GM12864 (cell line): ENCODE measurements at places on chromosomes 12 and 14.

- no peak for DNase-seq
Measured at GRCh38 chr12:12542964-12543363, 19.7 kb downstream of the DUSP16 start.

- DNase-seq, result no peak
Measured at GRCh38 chr14:24315807-24316596, 4.7 kb downstream of the LTB4R start.

GRCh38 chr14:105087963-105088811, 23.0 kb upstream of the GPR132 start:
- DNase-seq, result no peak

- DNase-seq, result no peak
Measured at GRCh38 chr14:103483600-103483999, 39.0 kb downstream of the CKB start.

DNA sequence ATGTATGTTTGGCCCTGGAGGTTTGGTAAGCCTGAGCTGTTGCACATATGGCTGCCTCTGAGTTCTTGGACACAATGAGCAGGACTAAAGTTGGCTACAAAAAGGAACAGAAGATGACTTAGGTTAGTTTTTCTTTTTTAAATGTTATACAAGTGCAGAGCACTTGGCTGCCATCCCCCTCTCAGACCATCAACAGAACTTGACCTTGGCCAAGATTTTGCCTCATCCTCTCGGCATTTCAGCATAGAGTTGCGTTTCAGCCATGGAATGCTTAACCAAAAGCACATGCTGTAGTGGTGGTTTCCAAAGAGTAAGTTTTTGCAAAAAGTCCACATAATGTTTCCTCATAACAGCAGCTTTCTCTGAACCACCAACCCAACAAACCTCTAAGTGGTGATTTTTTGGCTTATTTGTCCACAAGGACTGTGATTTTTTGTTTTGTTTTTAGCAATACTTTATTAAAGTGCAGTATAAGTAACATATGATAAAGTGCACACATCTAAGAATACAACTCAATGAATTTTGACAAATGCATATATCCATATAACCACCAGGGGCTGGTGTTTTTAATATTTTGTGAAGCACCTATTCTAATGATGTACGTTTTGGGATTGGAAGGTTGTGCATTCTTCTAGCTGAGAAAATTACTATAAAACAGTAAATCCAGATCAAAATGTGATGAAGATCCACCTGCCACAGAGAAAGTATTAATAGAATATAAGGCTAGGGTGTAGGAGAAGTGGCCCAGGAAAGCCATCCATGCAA, 12.1 kb upstream of the GALNT16 start:
- no peak for DNase-seq

- DNase-seq, result no peak
Measured at GRCh38 chr12:119659289-119659897, 8.5 kb upstream of the PRKAB1 start.

- no peak for DNase-seq
Measured at GRCh38 chr14:72894623-72895378, 900 bp upstream of the DPF3 start.

DNA sequence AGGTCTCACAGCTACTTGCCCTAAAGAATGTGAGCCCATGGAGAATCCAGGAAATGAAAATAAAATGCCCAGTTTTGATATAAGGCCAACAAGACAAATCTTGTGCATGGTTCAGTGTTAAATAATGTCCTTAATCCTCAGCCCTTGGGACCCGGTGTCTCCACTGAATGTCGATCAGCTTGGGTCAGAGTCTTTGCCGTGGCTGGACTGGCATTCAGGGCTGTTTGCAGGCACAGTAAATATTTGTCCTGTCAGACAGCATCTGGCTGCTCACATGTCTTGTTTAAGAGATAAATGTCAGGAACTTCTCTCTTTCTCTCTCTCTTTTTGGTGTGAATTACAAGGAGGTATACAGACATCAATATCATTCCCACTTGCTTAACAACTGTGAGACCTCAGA, 452.5 kb downstream of the FUT8 start:
- DNase-seq, result no peak

DNA sequence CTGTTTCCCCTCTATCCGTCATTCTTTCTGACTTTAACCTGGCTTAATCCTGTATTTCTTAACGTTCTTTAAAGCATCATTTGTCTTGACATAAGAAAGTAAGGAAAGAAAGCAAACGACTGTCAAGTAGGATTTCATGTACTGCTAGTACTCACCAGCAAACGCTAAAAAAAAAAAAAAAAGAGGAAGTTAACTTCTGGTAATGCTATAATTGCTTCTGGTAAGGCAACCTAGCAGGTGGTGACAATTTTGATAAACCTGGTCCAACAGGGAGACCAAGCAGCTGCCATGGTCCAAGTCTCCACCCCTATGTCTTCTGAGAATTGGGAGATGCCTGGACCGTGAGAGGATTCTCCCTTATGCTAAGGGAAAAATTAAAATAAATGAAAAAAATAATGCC, 306.6 kb downstream of the DAD1 start:
- DNase-seq, result no peak

DNA sequence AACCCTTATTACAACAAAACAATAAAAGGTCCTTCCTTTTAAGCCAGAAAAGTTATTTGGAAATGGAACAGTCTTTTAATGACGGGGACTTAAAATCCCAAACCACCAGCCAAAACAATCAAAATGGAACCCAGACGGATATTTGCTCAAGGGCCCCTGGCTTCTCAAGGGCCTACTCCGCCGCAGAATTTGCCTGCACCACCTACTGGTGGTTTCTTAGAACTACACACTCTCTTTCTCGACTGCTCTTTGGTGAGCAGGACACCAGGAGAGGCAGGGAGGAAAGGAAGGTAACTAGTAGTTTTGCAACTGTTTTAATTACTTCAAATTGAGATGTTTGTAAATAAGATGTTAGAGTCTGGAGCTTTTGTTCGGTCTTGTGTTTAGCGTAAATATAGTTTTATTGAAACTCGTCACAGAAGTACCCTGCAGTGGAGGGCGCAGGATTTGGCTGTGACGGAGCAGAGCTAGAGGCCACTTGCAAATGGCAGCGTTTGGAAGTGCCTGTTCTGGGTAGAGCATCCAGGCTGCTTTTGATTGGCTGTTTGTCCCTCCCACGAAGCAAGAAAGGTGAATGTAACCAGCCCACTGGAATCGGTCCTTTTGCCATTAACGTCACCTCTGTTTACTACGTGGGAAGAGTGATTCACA, 238.5 kb downstream of the CACNA1C start:
- DNase-seq, result peak; percentile 35

GRCh38 chr12:42854208-42854607, 264.7 kb upstream of the PRICKLE1 start:
- no peak for DNase-seq

GRCh38 chr14:84807673-84808072, 722.3 kb upstream of the FLRT2 start:
- DNase-seq, result no peak

- DNase-seq, result peak; percentile 2
Measured at GRCh38 chr12:59472273-59472672, 123.6 kb upstream of the SLC16A7 start.

DNA sequence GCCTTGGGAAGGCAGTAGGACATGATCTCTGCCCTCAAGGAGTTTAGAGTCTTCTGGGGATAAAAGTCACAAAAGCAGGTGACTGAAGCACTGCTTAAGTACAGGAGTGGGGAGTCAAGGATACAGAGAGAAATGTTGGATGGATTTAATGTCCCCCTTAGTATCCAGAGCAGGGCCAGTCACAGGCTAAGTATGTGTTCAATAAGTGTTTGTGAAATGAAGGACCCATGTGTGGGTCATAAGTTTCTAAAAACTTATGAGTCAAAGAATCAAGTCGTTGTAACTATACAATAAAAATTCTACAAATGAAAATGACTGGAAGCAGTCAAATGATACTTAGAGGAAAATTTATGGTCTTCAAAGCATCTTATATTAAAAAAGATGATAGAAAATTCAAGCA, 25.1 kb downstream of the KRT80 start:
- no peak for DNase-seq

DNA sequence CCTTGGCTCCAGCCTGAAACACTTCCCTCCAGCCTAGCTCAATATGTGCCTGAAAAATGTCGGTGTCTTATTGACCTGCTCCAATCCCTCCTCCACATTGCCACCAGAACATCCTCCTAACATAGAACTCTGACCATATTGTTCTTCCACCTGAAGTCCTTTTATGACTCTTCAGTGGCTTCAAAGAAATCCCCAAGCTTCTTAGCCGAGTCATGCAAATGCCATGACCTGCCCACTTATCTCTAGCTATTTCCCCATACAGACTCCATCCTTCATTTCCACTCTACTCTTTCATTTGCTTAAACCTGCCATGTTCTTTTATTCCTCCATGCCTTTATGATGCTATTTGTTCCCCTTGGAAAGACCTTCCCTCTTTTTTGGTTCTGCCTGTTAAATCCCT, 568.6 kb downstream of the ETNK1 start:
- DNase-seq, result no peak

GRCh38 chr12:50845021-50845647, 2.4 kb downstream of the TMPRSS12 start:
- DNase-seq, result no peak

DNA sequence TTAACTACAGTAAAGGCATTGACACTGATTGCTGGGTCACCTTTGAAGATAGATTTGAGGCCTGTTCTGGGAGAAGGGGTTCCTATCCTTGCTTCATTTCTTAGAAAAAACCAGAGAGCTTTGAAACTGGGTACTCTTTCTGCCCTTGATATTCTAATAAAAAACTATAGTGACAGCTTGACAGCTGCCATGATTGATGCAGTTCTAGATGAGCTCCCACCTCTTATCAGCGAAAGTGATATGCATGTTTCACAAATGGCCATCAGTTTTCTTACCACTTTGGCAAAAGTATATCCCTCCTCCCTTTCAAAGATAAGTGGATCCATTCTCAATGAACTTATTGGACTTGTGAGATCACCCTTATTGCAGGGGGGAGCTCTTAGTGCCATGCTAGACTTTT, 36.4 kb downstream of the CAND1 start:
- DNase-seq, result no peak

DNA sequence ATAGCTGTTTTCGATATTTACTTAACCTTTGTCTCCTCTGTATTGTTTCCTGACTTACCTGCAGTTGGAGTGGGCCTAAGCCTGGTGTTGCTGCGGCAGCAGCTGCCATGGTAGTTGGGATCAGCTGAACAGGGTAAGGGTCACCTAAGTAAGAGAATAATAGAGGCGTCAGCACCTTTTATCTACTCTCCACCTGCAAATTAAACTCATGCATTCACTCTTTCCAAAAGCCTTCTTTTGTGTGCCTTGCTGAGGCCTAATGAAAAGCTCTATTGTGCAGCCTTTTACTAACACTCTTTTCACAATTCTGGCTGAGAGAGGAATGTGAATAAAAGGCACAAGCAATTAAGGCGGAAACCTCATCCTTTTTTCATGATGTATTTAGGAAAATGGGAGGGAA, 308.7 kb downstream of the SOX5 start:
- no peak for DNase-seq

DNA sequence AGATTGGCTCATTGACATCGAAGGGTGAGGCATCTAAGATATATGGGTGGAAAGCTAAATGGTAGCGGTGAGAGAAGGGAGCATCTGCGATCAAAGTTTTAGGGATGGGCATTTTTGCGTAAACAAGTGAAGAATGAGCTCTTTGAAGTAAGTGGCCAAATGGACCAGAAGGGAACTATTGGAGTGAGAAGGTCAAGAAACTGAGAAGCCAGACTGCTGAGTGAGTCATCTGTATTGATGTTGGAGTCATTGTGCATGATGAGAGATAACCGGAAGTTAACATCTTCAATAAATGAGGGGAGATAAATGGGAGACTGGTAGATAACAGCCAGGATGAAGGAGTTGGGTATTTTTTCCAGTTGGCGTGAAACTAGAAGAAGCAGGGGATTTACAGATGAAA, 271.9 kb upstream of the PDE3A start:
- DNase-seq, result no peak

DNA sequence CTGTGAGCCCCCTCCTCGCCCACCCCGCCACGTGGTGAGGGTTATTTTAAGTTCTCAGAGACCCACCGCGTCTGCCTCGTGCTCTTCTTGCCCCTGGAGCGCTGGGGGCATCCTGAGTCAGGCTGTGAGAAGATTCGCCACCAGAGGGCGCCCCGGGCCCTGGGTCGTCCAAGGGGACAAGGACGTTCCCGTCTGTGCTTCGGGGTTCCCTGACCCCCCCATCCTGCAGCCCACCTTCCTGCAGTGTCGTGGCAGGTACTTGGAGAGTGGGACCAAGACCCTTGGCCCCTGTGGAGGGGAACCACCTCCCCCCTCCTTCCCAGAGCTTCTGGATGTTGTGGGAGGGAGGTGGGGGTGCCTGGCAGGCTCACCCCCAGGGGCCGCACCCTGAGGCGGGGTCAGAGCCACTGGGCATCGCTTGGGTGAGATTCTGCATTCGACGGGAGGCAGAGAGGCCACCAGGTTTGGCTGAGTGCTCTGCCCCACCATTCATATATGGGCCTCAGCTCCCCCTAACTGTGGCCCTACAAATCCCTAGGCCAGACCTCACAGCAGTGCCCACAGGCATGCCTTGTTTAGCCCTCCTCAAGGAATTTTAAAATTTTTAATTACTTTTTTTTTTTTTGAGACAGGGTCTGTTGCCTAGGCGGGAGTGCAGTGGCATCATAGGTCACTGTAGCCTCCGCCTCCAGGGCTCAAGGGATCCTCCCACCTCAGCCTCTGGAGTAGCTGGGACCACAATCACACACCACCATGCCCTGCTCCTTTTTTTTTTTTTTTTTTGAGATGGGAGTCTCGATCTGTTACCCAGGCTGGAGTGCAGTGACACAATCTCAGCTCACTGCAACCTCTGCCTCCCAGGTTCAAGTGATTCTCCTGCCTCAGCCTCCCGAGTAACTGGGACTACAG, 17.0 kb downstream of the RHOF start:
- DNase-seq, result no peak

GRCh38 chr14:47392326-47392725, 283.1 kb downstream of the MDGA2 start:
- DNase-seq, result no peak

- DNase-seq, result no peak
Measured at GRCh38 chr14:27712364-27712763, 1054.2 kb upstream of the FOXG1 start.

DNA sequence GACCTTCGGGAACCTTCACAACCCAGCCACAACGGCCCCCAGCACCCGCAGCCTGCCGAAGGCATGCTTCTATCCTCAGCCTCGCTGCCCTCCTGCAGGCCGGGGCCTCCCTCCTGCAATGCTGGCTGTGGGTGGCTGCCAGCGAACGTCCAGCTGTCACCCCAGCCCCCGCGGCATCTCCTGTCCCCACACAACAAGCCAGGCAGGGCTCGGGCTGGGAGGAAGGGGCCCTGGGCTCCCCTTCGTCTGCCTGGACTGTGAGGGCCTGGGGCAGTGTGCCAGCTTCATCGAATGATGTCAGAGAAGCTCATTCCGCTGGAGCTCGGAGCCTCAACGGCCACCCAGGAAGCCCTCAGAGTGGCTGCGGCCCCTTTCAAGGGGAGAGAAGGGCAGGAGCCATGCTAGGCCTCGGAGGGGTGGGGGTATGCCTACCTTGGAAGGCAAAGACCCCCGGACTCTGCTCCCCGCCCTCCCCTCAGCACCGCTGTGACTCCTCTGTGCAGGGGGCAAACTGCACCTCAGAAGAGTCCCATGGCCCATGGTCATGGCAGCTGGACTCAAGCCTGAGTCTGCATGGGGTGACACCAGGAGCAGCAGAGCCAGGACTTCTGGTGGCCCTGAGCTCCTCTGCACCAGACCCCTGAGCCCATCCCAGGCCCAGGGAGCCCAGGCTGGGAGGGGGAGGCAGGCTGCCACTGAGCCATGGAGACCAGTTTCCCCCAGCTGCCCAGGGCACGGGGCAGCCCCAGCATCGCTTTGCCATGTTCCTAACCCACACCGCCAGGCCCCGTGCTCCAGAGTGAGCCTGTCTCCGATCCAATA, 24.7 kb upstream of the C14orf180 start:
- DNase-seq, result no peak
